Astrocyte (in vitro differentiated cells and primary cell): ENCODE measurements at places on chromosomes 1 and 21. TPM values are rescaled to one million over a fixed set of nuclear protein-coding genes. Genes with fewer than 3 reads are reported as not detected.

GRCh38 chr21:42349420-42350317 lies 1.1 kb downstream of the TFF2 start:
- H3K36me3 ChIP-seq: no peaks in the 10 kb centered on the region
- H3K27me3 ChIP-seq: no peaks in the 10 kb centered on the region
- H3K27ac ChIP-seq: no peak overlapping the region
- H3K4me3 ChIP-seq: no peak overlapping the region
- DNase-seq: no peak
- H3K4me1 ChIP-seq: no peaks in the 10 kb centered on the region

Gene CRNN
- total RNA-seq: not detected in 2 replicates

DNA sequence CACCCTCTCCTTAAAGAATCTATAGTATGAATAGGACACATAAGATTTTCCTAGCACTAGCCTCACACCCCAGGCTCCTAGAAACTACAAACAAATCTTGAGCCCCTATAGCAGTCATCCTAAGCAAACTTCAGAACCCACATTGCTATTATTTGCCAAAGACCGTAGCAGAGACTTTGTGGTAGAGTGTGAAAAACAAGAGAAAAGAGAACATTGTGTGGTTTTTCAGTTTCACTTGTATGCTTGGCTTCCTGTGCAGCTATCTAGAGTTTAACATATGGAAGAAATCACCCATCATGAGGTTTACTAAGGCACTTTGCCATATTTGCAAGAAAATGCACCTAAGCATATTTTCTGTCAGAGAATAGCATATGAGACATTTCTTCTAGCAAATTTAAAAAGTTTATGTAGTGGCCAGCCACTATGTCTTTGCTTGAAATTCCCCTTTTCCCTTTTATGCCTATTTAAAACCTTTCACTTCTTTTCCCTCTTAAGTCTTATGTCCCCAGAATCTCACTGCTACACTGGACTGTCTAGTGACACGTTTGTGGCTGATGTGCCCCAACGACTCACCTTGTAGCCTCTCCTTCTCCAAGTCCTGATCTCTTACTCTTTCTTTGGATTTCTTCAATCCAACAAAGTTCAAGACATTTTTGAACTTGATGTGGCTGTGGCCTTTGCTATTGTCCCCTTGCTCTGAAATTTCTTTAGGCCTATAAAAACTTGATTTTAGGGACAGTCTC lies 25.6 kb downstream of the CCDC190 start:
- H3K27ac ChIP-seq: no peak overlapping the region
- no peaks in the 10 kb centered on the region for H3K27me3 ChIP-seq
- H3K4me3 ChIP-seq: no peak overlapping the region

- H3K36me3 ChIP-seq: no peaks in the 10 kb centered on the region
- H3K27me3 ChIP-seq: no peaks in the 10 kb centered on the region
- H3K4me1 ChIP-seq: peaks cover 4% of the 10 kb centered on the region
- peak; percentile 25 for DNase-seq
These were observed 61.6 kb downstream of the PTGS2 start for GRCh38 chr1:186618401-186619170.

- no peak for DNase-seq
- H3K4me1 ChIP-seq: no peaks in the 10 kb centered on the region
- H3K36me3 ChIP-seq: peaks cover 8% of the 10 kb centered on the region
- H3K4me3 ChIP-seq: no peak overlapping the region
These were observed 22.7 kb downstream of the ZBTB8OS start for GRCh38 chr1:32627596-32628162.

- DNase-seq: no peak
- H3K4me3 ChIP-seq: no peak overlapping the region
- H3K36me3 ChIP-seq: no peaks in the 10 kb centered on the region
These were observed 264.0 kb upstream of the CAMK1G start for GRCh38 chr1:209319549-209319948.

Gene GABRD
- total RNA-seq: not detected in 2 replicates

DNA sequence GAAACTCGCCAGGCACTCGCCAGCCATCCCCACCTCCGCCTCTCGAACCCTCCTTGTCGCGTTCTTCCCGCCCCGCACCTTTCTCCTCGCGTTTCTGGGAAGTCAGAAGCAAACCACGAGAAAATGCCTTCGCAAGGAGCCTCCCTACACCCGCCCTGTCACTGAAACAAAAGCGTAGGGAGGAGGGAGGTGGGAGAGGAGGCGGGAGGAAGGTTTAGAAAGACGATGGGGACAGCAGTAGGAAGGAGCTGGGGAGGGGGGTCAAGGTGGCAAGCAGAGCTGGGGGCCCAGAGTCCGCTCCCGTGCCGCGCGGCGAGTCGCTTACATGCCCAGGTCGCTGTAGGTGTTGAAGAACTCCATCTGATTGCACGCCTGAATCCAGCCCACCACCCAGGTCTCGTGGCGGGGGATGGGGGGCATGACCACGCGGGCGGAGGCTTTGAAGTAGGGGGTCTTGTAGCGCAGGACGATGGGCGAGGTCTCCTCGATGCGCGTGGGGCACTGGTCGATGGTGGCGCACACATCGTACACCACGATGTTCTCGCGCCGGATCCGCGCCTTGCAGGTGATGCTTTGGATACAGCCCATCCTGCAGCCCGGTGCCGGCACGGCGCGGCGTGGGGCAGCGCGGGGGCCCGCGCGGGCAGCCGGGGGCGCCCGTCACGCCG lies 1.0 kb downstream of the FAM78B start:
- H3K4me3 ChIP-seq: peak overlapping the region; percentile 46
- peak; percentile 51 for DNase-seq
- peaks cover 3% of the 10 kb centered on the region for H3K4me1 ChIP-seq
- H3K27me3 ChIP-seq: peaks cover 29% of the 10 kb centered on the region

Gene CR1L
- total RNA-seq: not detected in 2 replicates

Gene LCE3D
- not detected in 2 replicates for total RNA-seq

Gene LPAR3
- total RNA-seq: 0.70 and 0.91 TPM in 2 replicates

Gene RXFP4
- total RNA-seq: not detected in 2 replicates

- DNase-seq: no peak
- H3K36me3 ChIP-seq: no peaks in the 10 kb centered on the region
- peaks cover 5% of the 10 kb centered on the region for H3K4me1 ChIP-seq
These were observed 156.5 kb downstream of the PDE4B start for GRCh38 chr1:65949230-65949626.

DNA sequence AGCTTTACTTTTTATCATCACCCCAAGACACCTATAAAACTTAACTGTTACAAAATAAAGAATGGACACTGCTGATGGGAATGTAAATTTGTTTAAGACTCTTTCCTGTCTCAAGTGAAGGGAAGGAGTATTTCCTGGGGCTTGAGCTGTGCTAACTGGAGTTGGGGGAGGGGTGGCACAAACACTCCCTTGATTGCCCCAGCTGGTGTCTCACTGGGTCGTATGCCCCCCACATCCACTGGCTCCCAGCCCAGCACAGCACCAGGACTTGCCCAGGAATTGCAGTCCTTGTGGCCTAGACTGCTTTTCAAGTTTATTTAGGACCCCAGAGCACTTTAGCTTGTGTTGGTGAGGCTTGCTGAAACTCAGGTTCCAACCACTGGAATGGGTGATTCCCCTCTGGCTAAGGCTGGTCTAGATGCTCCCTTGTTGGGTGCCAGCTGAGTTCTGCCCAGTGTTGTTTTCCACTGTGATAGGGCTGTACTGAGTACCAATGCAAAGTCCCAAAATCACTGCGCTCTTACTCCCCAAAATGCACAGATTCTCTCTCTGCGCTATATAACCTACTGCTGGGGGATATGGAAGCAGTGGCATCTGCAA lies 49.1 kb upstream of the DR1 start:
- no peaks in the 10 kb centered on the region for H3K4me1 ChIP-seq
- no peaks in the 10 kb centered on the region for H3K27me3 ChIP-seq
- no peaks in the 10 kb centered on the region for H3K36me3 ChIP-seq
- DNase-seq: no peak

- H3K27ac ChIP-seq: no peak overlapping the region
- H3K36me3 ChIP-seq: no peaks in the 10 kb centered on the region
- H3K27me3 ChIP-seq: no peaks in the 10 kb centered on the region
- no peak for DNase-seq
- H3K4me3 ChIP-seq: no peak overlapping the region
- no peaks in the 10 kb centered on the region for H3K4me1 ChIP-seq
These were observed 207.3 kb downstream of the DSCAM start for GRCh38 chr21:40639616-40640194.

DNA sequence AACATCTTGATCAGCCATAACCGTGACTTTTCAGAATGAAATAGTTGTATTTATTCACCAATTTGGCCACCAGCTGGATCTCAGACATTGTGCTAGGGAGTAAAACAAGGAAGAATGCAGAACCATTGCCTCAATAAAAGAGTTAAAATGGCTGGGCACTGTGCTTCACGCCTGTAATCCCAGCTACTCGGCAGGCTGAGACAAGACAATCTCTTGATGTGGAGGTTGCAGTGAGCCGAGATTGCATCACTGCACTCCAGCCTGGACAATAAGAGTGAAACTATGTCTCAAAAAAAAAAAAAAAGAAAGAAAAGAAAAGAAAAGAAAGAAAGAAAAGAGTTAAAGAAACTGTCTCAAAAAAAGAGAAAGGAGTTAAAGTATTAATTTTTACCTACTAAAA lies 199.5 kb downstream of the TPR start:
- H3K4me3 ChIP-seq: no peak overlapping the region
- H3K36me3 ChIP-seq: no peaks in the 10 kb centered on the region
- no peak for DNase-seq
- no peaks in the 10 kb centered on the region for H3K4me1 ChIP-seq

DNA sequence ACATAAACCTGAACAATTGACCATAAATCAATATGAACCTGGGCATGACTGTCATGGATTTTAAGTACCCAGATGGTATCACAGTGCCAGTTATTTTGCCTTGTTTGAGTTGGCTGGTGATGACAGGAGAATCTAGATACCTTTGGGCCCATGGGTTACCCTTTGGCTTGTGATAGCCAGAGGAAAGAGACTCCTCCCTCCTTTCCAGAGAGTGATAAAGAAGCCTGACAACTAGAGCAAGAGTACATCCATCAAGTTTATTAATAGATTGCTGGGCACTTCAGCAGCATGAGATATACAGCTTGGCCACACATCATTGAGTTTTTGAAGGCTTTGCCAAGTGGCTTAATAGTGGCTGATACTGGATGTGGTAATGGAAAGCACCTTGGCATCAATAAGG lies 6.6 kb upstream of the FMO3 start:
- H3K27me3 ChIP-seq: no peaks in the 10 kb centered on the region
- no peak for DNase-seq
- H3K4me1 ChIP-seq: no peaks in the 10 kb centered on the region
- H3K36me3 ChIP-seq: no peaks in the 10 kb centered on the region
- no peak overlapping the region for H3K27ac ChIP-seq

DNA sequence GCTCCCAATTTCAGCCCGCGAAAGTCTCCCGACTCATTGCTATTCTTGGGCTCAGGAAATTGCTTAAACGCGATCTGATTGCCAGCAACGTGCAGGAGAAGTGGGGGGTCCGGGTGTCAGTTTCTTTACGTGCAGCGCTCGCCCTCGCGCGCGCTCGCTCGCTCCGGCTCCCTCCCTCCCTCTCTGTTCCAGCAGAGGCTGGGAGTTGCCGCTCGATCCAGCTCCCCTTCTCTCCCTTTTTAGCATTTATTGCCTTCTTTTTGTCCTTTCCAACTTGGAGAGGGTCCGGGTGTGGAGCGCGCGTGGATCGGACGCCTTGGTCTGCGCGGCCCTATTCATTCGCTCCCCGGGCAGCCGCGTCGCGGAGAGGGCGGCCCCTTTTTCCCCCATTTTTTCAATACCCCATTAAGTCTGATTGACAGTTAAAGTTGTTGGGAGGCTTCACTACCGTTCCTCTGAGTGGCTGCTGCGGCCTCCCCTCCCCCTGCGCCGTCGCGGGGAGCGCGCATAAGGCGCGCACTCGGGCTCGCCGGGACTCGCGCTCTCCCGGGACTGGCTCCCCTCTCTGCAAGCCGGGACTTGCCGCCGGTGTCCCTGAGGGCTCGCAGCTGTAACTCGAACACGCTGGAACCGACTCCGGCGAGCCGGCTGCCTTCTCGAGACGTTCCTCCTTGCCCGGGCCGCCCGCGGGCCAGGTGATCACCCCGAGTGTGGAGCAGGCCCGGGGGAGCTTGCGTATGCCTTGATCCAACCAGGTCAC lies at the start of gene DHRS3:
DHRS3 (minus strand) TSS at position 310 of the 760 bp plus-strand sequence. CDS start 862 bp downstream, outside the sequence.
- peaks cover 5% of the 10 kb centered on the region for H3K27me3 ChIP-seq
- H3K4me1 ChIP-seq: peaks cover 39% of the 10 kb centered on the region
- peak within 1 kb of the TSS; percentile 74 for H3K4me3 ChIP-seq
- DNase-seq: peak; percentile 76

DNA sequence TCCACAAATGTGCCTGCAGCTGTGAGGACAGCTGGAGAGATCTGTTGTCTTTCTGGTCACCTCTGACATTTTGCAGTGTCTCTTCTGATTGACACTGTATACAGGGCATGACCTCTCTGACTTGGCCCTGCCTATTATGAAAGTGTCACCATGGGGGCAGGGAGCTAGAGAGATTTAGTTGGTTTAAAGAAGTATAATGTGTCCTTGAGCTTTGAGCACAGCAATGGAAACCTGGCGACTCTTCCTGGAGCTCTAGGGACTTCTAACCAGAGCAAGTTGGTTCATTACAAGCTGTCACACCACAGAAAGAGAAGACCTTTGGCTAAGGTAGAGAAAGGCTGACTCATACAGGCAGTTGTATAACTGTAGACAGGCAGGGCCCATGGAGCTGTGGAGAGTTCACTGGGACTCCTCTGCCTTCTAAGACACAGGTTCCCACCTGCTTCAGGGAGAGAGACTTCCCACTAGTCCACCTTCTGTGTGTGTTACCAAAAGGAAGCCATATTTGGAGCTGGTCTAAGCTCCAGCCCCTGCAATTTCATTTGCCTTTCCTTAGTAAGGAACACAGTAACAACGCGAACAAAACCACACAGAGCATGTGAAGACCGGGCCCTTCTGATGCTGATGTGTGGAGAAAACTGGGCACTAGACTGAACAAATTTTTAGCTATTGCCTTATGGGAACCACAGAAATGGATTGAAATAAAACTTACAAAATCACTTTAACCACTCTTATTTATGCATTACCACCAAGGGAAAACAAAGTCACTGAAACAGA lies 90.5 kb upstream of the ADAR start:
- H3K4me1 ChIP-seq: no peaks in the 10 kb centered on the region
- no peak for DNase-seq
- H3K27ac ChIP-seq: no peak overlapping the region

Gene CTSK
- total RNA-seq: 3.9 and 4.0 TPM in 2 replicates

GRCh38 chr1:24903955-24904730 lies 25.9 kb downstream of the RUNX3 start:
- peaks cover 13% of the 10 kb centered on the region for H3K27me3 ChIP-seq
- H3K4me1 ChIP-seq: no peaks in the 10 kb centered on the region
- H3K27ac ChIP-seq: no peak overlapping the region
- H3K4me3 ChIP-seq: no peak overlapping the region

- no peaks in the 10 kb centered on the region for H3K4me1 ChIP-seq
- DNase-seq: no peak
- no peaks in the 10 kb centered on the region for H3K27me3 ChIP-seq
- H3K4me3 ChIP-seq: no peak overlapping the region
- no peaks in the 10 kb centered on the region for H3K36me3 ChIP-seq
These were observed 42.9 kb downstream of the MAGI3 start for GRCh38 chr1:113433184-113433583.

DNA sequence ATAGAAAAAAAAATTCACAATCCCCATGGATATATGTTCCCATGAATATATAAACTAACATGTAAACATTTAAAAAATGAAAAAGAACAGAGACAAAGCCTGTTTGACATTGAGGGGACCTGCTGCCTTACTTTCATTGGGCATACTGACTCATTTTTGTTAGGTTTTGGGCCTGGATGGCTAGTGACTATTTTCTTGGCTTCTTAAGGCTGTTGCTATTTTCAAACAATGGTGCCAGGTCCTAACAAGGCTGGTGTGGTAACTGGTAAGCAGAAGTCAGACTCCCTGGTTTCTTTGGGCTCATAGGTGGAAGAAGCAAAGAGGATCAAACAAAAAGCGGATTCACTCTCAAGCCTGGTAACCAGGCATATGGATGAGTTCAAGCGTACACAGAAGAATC lies 51.0 kb downstream of the LAMC2 start:
- no peak overlapping the region for H3K4me3 ChIP-seq
- DNase-seq: no peak
- H3K27me3 ChIP-seq: no peaks in the 10 kb centered on the region
- no peak overlapping the region for H3K27ac ChIP-seq
- no peaks in the 10 kb centered on the region for H3K36me3 ChIP-seq

Gene TMEM51
- total RNA-seq: 6.9 TPM in 2 replicates
